ENCODE measurements at places on chromosomes 12 and 14.

GRCh38 chr14:98928418-98928817 is 343.6 kb downstream of the BCL11B start:
- no peak for DNase-seq

- no peak for DNase-seq
Observed at GRCh38 chr12:19058235-19059021, 71.1 kb upstream of the PLEKHA5 start.

- DNase-seq: no peak
Observed at GRCh38 chr12:124754949-124755800, 108.5 kb downstream of the SCARB1 start.

- DNase-seq: no peak
Observed at GRCh38 chr12:6941267-6941666, 2.3 kb upstream of the RNU7-1 start.

DNA sequence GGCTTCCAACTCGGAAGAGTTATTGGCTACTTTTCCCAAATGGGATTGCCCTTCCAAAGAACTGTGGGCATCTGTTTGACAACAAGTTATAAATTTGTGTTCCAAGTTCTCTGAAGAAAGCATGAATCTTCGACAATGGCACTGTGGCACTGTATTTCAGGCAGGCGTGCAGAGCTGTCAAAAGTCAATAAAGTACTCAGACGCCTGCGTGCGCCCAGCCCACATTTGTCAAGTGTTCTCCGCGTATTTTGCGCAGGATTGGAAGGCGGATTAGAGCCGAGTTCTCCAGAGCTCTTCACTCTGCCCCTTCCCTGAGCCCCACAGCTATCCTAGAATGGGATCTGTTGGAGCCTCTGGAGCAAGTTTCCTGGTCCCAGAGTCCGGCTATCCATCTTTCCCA is 103.2 kb downstream of the SLC25A47 start:
- no peak for DNase-seq

DNA sequence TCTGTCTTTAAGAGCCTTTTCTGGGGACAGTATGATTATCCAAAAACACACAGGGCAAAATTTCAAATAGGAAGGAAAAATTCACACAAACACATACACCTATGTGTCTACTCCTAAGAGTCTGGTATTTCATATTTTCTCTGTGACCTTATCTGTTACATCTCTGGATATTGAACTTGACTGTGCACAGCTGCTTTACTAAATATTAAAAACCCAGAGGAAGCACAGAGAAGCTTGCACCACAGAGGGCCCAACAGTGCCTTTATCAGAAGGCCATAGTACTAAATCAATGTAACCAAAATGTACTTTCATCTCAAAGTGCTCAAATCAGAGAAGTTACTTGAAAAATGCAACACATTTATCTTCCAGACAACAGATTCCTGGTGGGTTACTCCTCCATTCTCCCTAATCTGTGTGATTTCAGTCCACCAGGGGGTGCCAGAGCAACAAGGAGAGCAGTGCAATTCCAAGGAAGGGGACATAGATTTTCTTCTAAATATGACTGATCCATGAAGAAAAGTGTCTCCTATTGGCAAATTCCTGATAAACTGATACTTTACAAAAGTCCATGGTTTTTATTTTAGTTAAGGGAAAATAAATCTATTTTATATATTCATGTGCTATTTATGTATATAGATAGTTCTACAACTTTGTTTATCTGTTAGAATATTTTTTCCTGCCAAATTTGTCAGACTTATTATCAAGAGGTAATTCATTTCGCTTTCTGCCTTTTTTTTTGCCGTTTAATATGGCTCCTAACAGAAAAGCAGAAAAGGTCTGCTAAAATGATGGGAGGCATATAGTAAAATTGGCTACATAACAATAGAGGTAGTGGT is 617.6 kb downstream of the LRFN5 start:
- DNase-seq: no peak

DNA sequence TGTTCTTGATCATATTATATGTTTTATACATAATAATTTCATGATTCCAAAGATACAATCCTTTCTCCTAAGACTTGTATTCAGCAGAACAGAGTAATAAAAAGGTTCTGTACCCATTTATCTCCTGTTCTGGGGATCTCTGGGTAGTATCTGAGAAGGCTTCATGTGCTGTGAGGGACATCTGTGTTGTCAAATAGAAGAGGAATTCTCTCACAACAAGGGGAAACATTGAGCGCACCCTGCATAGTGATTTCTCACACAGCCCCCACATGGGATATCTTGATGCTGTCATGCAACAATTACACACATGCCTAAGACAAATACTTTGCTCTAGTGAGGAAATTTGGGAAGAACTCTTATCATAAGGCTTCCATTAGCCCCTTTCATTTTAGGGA is 101.8 kb upstream of the ATF1 start:
- DNase-seq: no peak

DNA sequence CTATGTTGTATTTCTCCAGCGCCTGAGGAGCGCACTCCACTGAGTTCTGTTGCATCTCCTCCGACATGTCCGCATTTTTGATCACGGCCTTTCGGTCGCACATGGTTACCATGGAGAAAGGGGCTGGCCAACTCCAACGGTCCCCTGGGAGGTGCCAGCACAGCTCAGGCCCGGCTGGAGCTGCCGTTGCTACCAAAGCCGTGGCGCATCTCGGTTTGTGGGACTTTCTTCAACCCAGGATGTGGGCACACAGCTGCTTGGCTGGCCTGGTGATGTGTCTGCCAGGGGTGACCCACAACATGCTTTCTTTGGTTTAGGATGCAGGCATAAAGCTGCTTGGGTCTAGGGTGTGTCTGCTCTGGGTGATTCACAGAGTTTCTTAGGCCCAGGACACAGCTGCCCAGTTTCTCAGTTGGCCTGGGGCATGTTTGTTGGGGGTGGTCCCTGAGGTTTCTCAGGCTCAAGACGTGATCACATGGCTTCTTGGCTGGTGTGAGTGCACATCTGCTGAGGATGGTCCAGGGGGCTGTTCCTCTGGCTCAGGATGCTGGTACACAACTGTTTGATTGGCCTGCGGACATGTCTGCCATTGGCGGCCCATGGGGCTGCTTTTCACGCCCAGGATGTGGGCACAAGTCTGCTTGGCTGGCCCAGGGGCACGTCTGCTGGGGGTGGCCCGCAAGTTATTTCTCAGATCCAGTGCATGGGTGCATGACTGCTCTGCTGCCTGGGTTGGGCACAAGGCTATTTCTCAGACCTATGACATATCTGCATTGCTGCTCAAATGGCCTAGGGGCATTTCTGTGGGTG is 25.9 kb upstream of the GTF2A1 start:
- no peak for DNase-seq

GRCh38 chr12:77339610-77340009 is 274.2 kb upstream of the E2F7 start:
- DNase-seq: no peak

- no peak for DNase-seq
Observed at GRCh38 chr12:93061473-93062419, 132.7 kb upstream of the EEA1 start.

DNA sequence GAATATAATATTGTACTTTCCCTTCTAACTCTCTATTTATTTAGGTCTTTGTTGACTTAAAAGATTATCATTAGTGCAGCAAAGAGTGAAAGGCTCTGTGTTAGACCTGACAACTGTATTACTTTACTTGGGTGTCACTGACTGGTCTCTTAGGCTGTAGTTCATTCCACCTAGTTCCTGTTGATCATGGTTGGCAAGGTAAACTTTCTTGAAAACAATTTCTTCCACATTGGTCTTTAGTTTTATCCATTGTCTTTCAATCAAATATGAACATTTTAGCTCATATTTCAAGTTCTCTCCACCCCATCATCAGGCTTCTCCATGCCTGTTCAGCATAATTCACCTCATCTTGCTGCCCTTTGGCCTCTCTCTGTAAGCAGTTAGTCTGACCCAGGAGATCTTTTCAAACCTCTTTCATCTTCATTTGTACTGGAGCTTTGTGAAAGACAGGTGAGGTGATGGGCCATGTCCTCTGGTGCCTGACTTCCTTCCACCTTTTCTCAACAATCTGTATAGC is 32.1 kb upstream of the PPM1H start:
- no peak for DNase-seq
